T-helper 1 cell (primary cell): ENCODE measurements at places on chromosomes 6 and 20.
A peak's percentile ranks its signal among the peaks of the same experiment; 100 is the strongest.

GRCh38 chr6:14946753-14947152 lies 299.1 kb upstream of the JARID2 start:
- DNase-seq = no peak

DNA sequence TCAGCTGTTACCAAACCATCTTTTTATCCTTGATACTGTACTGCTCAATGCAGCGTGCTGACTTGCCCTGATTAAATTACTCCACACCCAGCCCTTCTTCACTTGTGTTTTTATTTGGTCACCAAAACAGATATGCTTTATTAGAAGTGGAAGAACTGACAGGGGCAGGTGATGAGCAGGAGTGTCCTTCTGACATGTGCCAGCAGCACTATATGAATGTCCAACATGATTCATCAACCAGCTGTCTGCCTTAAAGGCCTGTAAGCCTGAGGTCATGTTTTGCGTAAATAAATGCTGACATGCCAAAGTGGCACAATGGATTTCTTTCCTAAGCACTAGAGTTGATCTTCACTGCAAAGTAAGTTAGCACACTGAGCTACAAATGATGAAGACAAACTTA lies 15.4 kb downstream of the POPDC3 start:
- no peak for DNase-seq

- DNase-seq = no peak
Observed at GRCh38 chr6:143901885-143902750, 37.8 kb downstream of the ZC2HC1B start.

GRCh38 chr6:46510651-46511050 lies 19.4 kb upstream of the RCAN2 start:
- DNase-seq = no peak

GRCh38 chr6:125519367-125519766 lies 217.6 kb upstream of the HDDC2 start:
- no peak for DNase-seq

DNA sequence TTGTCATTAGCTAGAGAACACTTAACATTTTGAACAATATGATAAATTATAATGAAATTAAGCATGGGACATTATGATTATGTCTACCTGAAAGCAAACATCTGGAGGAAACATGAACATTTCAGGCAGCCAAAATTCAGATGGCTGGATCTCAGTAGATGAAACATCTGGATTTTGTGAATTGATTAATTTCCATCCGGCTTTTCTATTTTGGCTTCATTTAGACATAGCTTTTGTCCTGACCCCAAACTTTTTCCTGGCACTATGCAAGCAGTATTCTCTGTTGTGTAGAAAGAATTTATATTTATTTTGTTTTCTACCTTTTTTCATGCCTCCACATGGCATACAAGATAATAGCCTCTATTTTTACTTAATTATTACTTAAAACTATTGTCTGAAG lies 186.3 kb downstream of the OGFRL1 start:
- DNase-seq = no peak

DNA sequence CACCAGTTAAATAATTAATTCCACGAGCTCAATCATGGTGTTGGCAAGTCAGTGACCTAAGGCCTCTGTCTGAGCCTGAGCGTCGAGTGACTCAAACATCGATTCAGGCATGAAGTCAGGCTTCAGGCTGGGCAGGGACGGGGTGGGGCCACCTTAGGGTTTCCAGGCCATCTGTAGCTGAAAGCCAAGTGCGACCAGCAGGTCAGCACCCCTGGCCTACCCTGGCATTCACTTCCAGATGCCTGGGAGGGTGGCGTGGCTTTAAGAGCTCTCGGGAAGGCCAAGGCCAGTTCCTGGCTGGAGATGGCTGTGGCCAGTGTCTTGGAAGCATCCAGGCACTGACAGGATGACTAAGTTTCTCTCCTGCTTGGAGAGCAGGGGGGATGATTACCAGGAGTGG lies 113.4 kb downstream of the DACT2 start:
- DNase-seq = no peak

GRCh38 chr6:167569041-167569805 lies 244.3 kb downstream of the TTLL2 start:
- no peak for DNase-seq

DNA sequence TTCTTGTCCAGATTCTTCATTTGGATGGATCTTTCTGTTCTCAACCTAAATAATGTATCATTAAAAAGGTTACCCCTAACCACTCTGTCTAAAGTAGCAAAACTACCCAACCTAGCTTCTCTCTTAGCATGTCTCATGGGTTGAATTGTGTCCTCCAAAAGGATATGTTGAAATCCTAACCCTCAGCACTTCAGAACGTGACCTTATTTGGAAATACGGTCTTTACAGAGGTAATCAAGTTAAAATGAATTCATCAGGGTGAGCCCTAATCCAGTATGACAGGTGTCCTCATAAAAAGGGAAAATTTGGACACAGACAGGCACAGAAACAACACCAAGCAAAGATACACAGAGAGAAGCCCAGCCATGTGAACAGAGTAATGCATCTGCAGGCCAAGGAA lies 6.1 kb upstream of the FRK start:
- no peak for DNase-seq

DNA sequence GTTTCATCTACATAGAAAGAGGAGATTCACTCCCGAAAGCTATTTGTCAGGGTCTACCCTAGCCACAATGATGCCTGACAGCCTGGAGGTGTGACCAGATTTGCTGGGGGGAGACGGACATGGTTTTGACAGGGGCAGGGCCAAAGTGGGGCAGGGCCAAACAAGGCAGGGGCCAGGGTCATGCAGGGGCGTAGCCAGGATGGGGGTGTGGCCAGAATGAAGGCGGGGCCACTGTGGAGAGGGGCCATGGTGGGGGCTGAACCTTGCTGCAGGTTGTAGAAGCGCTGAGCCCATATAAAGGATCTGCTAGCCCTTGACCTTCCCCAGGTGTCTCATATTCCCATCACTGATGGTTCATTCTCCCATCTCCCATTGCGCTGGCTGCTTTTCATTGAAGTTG lies 184.1 kb upstream of the SULF2 start:
- no peak for DNase-seq

DNA sequence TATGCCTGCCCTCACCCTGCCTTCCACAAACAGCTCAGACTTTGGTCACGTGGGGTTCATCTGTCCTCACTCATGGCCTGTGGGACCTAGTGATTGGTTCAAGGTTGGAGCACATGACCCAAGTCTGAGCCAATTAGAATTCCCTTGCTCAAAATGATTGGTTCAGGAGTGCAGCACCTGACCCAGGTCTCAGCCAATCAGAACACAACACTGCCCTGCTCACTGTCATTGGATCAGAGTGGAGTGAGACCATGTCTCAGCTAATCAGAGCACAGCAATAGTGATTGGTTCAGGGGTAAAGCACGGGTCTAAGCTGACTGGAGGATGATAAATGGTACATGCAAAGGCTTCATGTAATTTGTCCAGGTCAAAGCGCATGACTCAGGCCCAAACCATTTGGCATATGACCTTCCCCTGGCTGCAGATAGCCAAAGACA lies 102.2 kb downstream of the PREX1 start:
- no peak for DNase-seq

DNA sequence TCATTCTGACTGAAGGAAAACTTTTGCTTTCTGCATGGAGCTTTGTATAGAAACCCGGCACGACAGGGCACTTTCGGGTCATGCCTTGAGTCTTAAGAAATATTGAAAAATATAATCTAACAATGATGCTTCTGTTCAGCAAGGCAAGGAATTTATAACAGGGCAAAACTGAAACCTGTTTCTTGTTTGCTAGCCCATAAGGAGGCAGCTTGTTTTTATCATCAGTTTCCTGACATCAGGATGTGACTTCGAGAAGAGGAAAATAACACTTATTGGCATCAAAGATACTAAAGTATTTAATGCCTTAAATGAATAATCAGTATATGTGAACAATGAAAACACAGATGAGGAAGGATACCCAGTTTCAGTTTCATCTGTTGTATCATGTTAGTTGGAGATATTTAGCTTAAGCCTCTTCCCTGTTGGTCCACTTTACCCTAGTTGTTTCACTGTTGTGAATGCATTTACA lies 146.5 kb downstream of the CDKAL1 start:
- no peak for DNase-seq

GRCh38 chr6:41637194-41638001 lies 870 bp upstream of the MDFI start:
- no peak for DNase-seq

- DNase-seq = no peak
Observed at GRCh38 chr20:38355161-38356012, 9.1 kb downstream of the LBP start.

GRCh38 chr6:49225471-49225870 lies 237.6 kb downstream of the MMUT start:
- no peak for DNase-seq

- DNase-seq = no peak
Observed at GRCh38 chr6:152295346-152295745, 341.8 kb downstream of the SYNE1 start.

GRCh38 chr6:104537180-104537579 lies 322.5 kb downstream of the HACE1 start:
- DNase-seq = no peak

DNA sequence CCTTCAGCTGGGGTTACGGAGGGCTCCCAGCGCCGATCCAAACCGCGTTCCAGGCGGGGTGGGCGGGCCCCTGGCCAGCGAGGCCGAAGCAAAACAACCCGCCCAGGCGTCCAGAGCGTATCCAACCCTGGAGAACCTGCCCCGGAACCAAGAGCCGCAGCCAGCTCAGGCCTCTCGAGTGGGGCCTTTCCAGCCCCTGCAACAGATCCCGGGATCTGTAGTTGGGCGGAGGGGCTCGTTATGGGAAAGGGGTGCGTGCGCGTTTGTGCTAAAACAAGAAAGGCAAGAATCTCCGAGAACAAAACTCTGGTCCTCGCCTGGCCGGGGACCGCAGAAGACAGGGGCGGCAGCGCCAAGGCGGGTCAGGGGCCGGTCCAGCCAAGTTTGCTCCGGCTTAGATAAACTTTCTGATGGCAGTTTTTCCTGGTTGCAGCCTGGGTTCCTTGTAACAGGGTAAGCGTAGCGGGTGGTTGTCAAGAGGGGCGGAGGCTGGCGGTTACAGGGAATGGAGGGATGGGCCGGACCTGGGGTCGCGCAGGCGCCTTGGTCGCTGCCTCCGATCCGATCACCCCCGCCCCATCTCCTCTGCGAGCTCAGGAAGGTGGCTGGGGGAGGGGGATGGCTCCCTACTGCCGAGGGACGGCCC lies 448 bp upstream of the RIN2 start:
- no peak for DNase-seq

DNA sequence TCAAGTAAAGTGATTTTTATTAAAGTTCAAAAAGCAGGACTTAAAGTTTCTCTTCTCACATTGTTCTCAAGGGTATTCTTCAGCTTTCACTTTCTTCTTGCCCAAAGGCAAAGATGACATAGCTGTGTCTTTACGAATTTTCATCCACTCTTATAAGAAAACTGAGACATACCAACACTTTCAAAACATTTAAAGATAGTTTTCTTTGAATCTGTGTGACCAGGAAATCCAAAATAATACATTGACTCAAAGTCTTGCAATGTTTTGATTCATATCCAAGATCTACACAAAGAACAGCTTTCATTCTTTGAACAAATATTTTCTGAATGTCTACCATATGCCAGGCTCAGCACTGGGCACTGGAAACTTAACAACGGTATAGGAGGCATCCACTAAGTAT lies 117.9 kb downstream of the SIM1 start:
- DNase-seq = no peak

DNA sequence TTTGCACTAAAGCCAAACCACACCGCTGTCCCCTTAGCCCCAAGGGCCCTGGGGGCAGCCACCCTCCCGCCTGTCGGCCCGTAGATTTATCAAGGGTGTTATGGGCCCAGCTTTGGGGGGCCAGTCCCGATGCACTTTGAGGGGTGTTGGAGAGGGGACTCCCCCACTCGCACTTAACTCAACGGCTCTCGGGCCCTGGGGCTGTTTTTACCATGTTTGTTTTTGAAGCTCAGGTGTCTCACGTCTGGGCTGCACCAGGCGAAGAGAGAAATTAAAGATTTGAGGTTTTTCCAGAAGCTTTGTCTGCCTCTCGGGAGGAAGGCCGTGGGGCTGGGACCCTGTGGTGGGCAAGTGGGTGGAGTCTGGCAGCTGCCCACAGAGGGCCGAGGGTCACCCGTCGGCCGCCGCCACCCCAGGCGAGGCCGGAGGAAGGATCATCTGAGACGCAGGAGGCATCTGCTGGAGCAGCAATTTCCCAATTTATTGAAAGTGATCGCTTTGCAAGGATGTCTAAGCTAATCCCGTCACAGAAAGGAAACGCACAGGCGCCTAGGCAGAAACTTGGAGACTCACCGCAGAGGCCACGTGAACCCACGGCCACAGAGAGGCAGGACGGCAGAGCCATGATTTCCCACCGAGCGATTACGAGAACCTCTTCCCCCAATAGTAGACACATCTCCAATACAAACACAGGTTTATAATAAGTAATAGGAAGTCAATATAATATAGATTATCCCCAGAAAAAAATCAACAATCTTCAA lies 3.8 kb downstream of the SLC2A4RG start:
- DNase-seq = no peak

- no peak for DNase-seq
Observed at GRCh38 chr6:123901436-123901835, 97.8 kb downstream of the NKAIN2 start.

DNA sequence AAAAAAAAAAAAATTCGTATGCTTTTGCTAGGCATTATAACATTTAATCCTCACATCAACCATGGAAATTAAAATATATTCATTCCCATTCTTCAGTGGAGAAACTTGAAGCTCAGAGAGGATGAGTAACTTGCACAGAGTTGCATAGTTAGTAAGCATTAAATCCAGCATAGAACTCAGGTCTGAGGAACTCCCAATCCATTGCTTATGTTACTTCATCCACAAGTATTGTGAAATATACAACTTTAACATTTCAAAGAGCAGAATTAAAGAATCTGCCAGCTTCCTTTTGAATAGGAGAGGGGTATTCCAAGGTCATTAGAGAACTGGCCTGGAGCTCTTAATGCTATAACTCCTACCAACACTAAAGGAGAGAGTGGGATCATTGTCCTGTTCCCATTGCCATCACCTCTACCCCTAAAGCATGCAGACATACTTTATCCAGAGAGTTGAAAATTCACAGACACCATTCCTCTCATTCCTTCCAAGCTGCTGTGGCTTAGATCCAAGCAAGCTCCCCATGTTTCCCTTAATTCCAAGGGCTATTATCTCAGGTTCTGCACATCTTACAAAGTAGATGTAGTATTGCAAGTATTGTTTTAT lies 91.9 kb downstream of the FLRT3 start:
- DNase-seq = no peak

- peak; percentile 20 for DNase-seq
Observed at GRCh38 chr6:34391786-34392496, 528 bp downstream of the NUDT3 start.

GRCh38 chr6:133245422-133245903 lies 4.3 kb downstream of the EYA4 start:
- no peak for DNase-seq

GRCh38 chr20:38246357-38247165 lies 14.0 kb downstream of the KIAA1755 start:
- no peak for DNase-seq
